NCI-H460 (cell line): ENCODE measurements at places on chromosomes 12 and 14.
A peak's percentile ranks its signal among the peaks of the same experiment; 100 is the strongest.

DNA sequence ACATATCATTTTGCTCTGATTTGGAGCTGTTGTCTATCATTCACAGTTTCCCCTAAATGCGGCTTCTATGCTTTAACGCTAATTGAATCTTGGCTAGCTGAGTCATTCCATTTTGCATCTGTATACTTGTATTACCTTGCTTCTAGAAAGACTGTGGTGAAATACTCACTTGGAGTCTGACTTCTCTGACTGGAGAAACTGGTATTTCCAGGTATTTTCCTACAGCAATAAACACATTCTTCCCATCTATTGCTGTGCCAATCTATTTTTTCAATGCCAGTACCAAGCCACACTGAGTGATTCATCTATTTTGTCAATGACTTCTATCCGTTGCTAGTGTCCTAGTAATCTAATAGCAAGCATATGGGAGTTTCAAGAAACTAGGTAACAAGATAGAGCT lies 76.0 kb upstream of the ST8SIA1 start:
- no peak for DNase-seq

GRCh38 chr12:102376781-102377180 lies 103.6 kb downstream of the IGF1 start:
- no peak for DNase-seq

DNA sequence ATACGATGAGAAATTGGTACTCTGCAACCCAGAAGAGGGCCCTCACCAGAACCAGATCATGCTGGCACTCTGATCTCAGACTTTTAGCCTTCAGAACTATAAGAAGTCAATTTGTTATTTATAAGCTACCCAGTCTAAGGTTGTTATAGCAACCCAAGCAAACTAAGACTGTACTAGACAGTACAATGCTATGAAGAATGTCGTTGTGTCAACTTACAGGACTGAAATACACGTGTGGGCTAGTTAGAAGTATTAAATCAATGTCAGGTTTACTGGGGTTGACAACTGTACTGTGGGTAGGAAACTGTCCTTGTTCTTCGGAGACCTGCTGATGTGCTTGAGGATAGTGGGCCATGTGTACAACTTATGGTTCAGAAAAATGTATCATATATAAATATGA lies 19.7 kb downstream of the DUSP16 start:
- no peak for DNase-seq

GRCh38 chr14:23104591-23105347 lies at the start of gene CIROP:
Gene CIROP, minus strand, starts transcription at chr14:23104989. Its CDS starts 69 bp downstream, at chr14:23104920.
- no peak for DNase-seq

- no peak for DNase-seq
These were observed 9.5 kb downstream of the TMEM132C start for GRCh38 chr12:128276471-128276870.

DNA sequence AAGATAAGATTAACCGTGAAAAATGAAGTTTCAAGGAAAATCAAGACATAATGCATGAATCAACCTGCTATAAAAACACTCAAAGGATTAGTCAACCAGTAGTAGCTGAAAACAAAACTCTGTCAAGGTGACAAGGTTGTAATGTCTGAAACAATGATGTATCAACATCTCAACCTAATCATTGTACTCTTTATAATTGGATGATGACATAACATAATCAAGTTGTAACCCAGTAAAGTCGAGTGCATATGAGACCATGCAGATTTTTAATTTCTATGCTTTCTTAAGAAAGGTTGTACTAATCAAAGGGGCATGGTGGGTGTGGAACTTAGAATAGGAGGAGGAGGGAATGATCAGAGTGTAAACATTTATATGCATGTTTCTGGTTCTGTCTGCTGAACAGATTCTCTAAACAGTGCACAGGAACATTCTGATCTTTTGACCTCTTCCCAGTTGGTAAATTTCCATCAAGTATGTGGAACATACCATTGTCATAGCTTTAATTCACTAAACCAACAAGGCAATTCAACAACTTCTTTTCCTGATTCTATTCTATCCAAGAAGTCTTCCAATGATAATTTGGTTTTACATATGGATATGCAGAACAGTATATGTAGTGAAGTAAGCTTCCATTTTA lies 253.7 kb downstream of the TTC6 start:
- DNase-seq, result no peak

DNA sequence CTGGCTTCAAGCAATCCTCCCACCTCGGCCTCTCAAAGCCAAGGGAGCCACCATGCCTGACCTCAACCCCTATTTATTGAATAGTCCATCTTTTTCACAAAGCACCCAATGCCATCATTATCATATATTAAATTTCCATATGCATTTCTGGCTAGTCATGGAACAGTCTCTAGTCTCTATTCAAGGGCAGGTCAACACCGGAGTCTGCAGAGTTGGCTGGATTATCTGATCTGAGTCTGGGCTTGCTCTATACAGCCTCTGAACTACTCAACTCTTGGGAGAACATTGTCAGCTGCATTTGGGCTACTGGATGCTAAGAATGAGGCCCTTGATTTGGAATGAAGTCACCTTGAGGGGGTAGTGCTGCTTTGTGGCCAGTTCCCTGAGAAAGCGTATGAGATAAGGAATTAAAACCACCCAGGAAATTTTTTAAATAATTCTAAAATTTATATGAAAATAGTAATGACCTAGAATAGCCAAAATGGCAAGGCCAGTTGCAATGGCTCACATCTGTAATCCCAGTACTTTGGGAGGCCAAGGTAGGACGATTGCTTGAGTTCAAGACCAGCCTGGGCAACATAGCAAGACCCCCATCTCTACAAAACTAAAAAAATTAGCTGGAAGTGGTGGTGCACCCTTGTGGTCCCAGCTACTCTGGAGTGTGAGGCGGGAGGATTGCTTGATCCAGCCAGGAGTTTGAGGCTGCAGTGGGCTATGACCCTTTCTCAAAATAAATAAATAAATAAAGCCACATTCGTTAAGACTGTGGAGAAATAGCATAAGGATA lies 6.9 kb upstream of the NAA25 start:
- DNase-seq, result no peak

- DNase-seq, result no peak
These were observed 32.7 kb upstream of the GLIPR1 start for GRCh38 chr12:75447691-75448393.

- DNase-seq, result peak; percentile 56
These were observed 17.4 kb upstream of the B4GALNT3 start for GRCh38 chr12:442235-442884.

GRCh38 chr12:98238515-98239130 lies 276.8 kb upstream of the TMPO start:
- no peak for DNase-seq

GRCh38 chr14:55107766-55108554 lies 21.1 kb upstream of the LGALS3 start:
- DNase-seq, result no peak
